ENCODE measurements at places on chromosomes 1 and 21.

DNA sequence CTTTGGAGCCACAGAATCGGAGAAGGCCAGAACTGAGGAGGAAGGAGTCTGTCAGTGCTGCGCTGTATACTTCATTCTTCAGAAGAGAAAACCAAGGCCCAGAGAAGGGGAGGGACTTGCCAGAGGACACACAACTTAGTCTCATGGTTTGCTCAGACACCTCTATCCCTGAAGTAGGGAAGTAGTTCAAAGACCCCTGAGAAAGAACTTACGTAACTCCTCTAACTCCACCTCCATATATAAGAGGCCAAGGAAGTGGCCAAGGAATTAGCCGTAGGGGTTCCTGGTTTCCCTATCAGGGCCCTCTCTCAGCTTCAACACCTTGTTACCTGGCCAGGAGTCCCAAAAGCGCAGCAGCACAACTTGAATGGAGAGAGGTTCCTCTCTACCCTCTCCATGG lies 580 bp upstream of the NECTIN4 start:
- DNase-seq: no peak

GRCh38 chr1:21898326-21899200 lies 38.5 kb downstream of the HSPG2 start:
- no peak for DNase-seq

GRCh38 chr1:114238053-114238452 lies 84.4 kb upstream of the SYT6 start:
- DNase-seq: no peak

DNA sequence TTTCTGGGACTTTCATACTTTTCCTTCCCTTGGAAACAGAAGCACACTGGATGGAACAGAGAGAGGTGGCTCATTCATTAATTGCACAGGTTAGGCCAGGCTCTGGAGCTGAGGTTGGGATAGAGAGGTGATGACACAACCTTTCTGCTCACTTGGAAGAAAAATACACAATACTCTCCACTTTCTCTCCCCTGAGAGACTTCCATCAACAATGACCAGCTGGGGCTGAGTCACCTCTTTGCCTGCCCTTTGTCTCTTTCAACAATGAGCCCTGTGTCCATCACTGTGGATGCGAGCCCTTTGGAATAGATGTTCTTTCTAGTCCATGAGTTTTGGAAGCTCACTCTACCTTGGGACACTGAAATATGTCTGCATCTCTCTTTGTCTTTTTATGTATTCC lies 43.1 kb downstream of the ATP2B4 start:
- DNase-seq: no peak

GRCh38 chr1:186730951-186731729 lies 50.9 kb upstream of the PTGS2 start:
- no peak for DNase-seq

- no peak for DNase-seq
These were observed 21.6 kb downstream of the ATP2B4 start for GRCh38 chr1:203648276-203648675.
